ENCODE measurements at places on chromosomes 2 and 18.
A peak's percentile ranks its signal among the peaks of the same experiment; 100 is the strongest.

GRCh38 chr2:104528101-104528500 is 325.8 kb upstream of the POU3F3 start:
- no peak for DNase-seq

GRCh38 chr2:220512419-220512818 is 885.0 kb downstream of the SLC4A3 start:
- DNase-seq: no peak

DNA sequence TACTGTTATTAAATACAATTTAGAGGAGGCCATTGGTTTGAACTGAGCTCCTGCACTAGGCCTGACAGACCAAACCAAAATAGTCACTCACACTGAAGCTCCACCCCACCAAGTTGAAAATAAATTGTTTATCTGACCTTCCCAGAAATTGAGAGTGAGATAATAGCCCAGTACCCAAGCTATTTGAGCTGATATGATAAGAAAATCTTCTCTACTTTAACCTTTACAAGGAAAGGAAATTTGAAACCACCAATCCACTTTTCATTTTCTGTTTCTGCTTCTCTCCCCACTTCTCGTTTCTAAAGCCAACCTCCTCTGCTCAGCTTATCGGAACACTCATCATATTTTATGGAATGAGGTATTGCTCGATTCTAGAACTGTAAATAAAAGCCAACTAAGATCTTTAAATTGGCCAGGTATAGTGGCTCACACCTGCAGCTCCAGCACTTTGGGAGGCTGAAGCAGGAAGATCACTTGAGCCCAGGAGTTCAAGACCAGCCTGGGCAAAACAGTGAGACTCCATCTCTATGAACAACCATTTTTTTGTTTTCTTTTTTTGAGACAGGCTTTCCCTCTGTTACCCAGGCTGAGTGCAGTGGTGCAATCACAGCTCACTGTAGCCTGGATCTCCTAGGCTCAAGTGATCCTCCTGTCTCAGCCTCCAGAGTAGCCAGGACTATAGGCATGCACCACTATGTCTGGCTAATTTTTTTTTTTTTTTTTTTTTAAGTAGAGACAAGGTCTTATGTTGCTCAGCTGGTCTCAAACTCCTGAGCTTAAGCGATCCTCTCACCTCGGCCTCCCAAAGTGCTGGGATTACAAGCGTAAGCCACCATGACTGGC is 13.3 kb upstream of the GALM start:
- DNase-seq: no peak

DNA sequence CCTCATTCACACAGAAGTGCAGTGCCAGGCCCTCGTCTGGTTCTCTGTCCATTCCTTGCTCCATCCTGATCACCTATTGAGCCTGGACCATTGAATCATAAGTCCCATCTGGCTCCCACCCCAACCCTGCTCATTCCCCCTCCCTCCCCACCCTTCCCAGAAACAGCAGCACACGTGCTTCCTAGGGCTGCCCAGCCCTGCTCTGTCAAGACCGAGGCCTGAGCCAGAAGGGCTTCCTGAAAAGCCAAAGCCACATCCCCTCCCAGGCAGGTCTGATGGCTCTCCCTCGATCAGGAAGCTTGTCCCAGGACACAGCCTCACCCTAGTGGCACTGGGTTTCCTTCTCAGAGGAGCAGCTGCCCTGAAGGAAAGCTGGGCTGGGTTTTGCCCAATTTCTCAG is 79.8 kb upstream of the FZD7 start:
- no peak for DNase-seq

DNA sequence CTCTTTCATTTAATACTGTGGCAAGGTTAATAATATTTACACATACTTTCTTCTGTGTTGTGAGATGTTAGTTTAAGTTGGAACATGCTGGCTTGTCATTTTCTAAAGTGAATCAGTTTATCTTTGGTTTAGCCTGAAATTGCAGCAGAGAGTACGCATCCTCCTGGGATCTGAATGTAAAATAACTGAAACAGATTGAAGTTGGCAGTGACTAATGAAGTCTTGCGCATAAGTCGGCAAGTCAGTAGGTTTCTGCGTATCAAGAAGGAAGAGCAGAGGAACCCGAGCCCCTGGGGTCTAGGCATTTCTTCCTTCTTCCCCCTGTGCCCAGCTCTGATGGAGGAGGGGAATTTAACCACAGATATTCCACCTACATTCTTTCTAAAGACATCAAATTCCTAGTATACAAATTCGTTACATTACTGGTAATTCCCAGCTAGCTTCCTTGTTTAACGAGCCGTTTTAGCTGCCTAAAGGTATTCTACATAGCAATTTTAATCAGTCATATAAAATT is 392.1 kb upstream of the RAB12 start:
- DNase-seq: no peak

- DNase-seq: no peak
Measured at GRCh38 chr18:55252901-55253300, 293.6 kb upstream of the CCDC68 start.

DNA sequence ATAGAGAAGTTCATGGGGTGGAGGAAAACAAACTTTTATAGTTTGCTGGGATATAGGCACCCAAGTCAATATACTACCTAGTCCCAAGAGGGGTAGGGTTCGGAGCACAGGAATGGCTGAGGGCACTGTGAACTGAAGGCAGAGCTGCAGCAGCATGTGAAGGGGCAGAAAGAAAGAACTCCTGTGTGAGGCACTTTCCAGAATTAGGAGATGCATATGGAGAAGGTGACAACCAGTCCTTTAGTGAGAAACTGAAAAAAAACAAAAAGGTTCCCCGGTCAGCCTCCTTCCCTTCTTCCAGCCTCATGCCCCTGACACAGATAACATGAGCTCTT is 429.1 kb downstream of the DSC3 start:
- no peak for DNase-seq

GRCh38 chr2:168740788-168741187 is 61.6 kb upstream of the NOSTRIN start:
- DNase-seq: no peak

- DNase-seq: no peak
Measured at GRCh38 chr2:28610583-28611201, 114.8 kb downstream of the PLB1 start.

DNA sequence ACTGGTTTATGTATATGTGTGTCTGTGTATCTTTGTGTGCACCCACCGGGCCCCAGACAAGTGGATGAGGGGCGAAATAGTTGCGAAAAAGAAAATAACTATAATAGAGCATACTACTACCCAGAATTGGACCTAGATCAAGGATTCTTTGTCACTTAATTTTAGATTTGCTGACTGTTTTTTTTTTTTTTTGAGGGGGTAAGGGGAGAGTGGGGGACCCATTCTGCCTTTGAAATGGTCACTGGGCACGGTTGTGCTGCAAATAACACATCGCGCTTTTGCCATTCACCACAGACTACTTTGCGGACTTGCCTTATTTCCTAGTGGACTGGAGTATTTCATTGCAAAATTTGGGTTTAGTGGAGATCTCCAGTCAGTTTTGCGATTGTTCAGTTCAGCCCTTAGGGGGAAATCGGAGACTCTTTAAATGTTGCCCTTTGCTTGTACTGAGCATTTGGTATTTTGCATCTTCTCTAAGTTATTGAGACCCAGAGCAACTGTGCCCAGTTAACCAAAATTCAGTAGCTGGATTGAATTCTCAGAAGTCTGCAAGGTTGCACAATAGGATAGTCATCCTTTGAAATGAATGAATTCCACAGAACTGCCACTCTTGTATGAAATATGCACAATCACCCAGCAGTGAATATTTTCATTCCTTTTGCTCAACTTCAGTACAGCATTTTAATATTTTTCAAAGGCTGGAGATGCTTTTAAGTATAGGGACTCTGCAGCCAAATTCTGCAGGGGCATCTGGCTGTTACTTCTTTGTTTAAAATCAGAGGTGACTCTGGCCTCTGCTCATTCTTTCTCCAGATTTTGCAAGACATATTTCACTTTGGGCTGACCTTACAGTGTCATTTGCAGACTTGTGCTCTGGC is 2.9 kb downstream of the TRIB2 start:
- no peak for DNase-seq

GRCh38 chr2:143548032-143548431 is 418.8 kb downstream of the ARHGAP15 start:
- no peak for DNase-seq

- DNase-seq: no peak
Measured at GRCh38 chr2:214674278-214674677, 135.2 kb downstream of the BARD1 start.

DNA sequence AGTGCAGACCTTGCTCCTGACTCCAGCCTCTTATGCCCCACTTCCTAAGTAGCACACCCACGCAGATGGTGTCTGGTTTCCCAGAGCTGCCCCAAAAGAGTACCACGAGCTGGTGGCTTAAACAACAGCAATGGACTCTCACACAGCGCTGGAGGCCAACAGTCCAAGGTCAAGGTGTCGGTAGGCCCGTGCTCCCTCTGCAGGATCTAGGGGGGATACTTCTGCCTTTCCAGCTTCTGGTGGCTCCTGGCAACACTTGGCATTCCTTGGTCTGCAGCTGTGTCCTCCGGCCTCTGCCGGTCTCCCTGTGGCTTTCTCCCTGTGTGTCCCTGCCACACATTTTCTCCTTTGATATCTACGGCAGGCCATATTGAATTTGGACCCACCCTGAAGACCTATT is 99.0 kb downstream of the TSHZ1 start:
- DNase-seq: no peak

GRCh38 chr2:23346029-23346428 is 39.0 kb upstream of the KLHL29 start:
- DNase-seq: no peak

DNA sequence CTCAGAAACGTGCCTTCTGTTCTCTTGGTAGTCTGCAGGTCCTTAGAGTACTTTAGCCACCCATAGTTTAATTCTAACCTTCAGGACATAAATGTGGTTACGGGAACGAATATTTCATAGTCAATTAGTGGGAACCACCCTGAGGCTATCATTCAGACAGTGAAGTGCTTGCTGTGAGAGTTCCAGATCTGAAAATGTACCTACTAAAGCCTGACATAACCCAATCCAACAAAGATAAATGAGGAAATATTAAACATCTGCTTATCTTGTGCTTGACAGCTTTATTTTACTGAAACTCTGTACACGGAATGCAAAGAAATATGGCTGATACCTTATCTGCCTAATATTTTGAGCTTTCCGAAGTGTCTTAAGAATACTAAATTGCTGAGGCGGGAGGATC is 43.0 kb downstream of the RAB27B start:
- DNase-seq: no peak

GRCh38 chr2:152781175-152781574 is 62.8 kb downstream of the ARL6IP6 start:
- no peak for DNase-seq

DNA sequence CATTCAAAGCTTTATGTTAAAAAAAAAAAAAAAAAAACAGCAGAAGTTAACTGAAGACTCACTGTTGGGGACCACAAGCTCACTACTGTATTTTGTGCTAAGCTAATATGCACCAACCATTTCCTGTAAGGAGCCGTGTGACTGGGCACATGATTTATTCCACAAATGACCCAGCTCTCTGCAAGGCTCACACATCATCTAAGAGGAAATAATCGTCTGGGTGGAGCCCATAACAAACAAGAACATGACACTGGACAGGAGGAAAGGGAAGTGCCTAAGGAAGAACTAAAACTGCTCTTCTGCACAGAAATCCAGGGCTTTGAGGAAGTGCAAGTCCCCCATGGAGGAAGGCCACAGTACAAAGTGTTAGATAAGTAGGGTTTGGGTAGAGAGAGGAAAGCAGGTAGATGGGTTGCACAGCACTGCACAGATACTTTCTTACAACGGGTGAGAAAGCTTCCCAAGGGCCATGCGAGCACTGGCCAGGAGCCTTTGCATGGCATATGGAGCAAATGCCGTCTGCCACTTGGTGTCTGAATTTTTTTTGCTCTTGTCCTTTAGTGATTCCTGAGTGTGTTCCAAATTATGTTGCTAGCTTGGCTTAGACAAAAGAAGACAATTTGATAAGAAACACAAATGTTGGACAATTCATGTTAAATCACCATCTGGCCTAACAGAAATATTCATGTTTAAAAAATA is 24.4 kb downstream of the NFE2L2 start:
- DNase-seq: no peak

GRCh38 chr2:54672590-54673456 is 50.6 kb upstream of the EML6 start:
- no peak for DNase-seq

GRCh38 chr2:46561731-46562450 is 82.5 kb downstream of the TMEM247 start:
- no peak for DNase-seq

GRCh38 chr2:145258903-145259579 is 739.1 kb upstream of the ZEB2 start:
- peak; percentile 2 for DNase-seq

GRCh38 chr2:218000136-218000535 is 2.7 kb downstream of the TNS1 start:
- DNase-seq: no peak

GRCh38 chr2:173588931-173589369 is 234.3 kb downstream of the CDCA7 start:
- no peak for DNase-seq

DNA sequence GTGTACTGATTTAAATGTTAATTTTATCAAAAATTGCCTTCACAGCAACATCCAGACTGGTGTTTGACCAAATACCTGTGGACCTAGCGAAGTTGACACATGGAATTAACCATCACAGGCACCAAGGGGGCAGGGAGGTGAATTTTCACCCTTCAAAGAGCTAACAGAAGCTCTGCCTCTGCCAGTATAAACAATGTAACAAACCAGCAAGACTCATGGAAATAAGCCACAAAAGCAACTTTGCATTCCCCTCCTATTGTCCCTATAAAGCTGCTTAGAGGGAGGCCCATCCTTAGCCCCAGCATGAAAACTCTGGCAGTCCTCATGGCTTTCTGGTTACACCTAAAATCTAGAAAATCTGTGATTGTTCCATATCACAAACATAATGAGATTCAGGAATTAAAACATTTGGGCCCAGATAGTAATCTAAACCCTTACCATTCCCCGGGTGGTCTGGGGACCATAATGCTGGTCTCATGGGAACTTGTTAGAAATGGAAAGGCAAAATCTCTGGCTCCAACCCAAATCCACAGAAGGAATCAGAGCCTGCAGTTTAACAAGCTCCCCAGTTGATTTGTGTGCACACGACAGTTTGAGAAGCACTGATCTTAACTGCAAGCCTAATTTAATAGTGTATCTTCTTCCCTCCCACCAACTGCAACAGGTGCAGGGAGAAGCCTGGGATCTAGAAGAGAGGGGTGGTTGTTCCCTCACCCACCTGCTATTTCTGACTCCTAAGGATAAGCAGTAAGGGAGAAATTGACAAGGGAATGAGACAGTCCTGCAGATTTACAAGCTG is 23.1 kb downstream of the SERPINB11 start:
- no peak for DNase-seq

DNA sequence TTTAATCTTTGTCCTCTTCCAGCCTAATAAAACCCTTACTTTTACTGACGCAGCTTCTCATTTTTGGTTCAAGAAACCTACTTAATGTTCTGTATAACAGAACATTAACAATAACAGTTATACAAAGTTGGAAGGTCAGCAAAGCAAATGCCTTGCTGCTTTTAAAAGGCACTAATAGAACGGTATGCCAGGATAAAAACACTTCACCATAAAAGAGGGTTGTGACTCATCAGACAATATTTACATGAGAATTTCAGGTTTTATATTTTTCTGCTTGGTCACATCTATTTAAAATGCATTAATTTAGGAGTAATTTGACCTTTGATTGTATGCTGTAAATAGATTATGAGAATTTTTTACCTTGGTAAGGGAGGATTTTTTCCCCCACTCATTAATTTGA is 3.0 kb downstream of the KLHL41 start:
- no peak for DNase-seq

GRCh38 chr18:45085916-45086624 is 405.4 kb downstream of the SETBP1 start:
- no peak for DNase-seq

- DNase-seq: no peak
Measured at GRCh38 chr2:195769975-195770374, 112.9 kb downstream of the SLC39A10 start.

All from AG04449 (cell line).